ENCODE measurements at places on chromosomes 6 and 20.

DNA sequence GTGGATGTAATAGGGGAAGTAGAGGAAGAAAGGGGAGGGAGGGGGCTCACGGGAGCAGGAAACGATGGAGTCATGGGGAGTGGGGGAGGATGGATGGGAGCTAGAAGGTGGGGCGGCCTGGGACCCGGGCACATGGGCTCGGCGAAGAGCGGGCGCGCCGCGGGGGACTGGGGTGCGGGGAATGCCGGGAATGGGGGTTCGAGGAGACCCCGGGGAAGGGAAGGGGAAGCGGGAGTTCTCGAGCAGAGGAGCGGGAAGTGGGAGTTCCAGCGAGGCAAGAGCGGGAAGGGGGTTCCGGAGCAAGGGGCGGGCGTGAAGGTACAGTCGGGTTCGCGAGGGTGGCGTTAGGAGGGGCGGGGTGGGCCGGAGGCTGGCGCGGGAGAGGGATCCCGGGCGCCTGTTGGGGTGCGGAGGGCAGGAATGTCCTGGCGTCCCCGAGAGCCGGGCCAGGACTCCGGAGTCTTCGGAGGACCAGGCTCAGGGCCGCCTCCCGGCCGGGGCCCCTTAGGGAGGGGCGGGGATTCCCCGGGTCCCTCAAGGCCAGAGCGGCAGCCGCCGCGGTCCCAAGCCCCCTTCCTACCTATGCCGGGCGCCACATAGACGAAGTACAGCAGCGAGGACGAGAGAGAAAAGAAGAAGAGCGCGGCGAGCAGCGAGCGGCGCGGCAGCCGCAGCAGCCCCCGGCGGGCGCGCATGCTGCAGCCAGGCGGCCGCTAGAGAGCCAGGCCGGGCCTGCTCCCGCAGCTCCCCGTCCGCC is 504 bp downstream of the B4GALT5 start:
- peak; percentile 34 for DNase-seq

GRCh38 chr6:5471044-5471443 is 209.7 kb downstream of the FARS2 start:
- DNase-seq: peak; percentile 14

GRCh38 chr6:589090-589489 is 67.8 kb downstream of the HUS1B start:
- no peak for DNase-seq

DNA sequence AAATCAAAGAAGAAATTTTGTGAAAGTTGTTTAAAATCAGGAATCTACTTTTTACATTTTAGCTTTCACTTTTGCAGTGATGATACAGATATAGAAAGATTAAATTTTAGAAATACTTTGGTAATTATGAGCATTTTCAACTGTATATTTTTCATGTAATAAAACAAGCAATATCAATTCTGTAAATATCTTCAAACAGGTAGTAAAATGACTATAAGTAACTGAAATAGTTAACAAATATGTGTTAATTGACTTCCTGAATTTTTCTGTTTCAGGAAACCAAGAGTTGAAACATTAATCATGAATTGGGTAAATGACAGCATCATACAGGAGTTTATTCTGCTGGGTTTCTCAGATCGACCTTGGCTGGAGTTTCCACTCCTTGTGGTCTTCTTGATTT is at the start of gene OR2B6:
Gene OR2B6, plus strand, starts transcription at position 301 of the 400 bp plus-strand sequence. Its CDS starts 0 bp downstream, at position 301.
- no peak for DNase-seq

DNA sequence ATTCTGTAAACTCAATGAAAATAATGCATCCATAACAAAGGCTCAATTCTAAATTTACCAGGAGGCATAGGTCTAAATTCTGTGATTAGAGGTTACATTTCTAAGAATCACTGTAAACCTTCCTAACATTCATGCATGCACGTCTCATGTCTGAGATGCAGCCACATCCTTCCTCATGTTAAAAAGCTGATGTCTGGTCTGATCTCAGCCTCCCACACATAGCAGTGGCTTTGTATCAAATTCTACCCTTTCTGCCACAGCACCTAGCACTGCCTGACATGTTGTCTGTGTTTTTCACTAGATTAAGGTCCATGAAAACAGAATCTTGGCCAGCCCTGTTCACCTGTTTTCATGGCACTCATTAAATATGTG is 171.1 kb downstream of the WDR27 start:
- no peak for DNase-seq

DNA sequence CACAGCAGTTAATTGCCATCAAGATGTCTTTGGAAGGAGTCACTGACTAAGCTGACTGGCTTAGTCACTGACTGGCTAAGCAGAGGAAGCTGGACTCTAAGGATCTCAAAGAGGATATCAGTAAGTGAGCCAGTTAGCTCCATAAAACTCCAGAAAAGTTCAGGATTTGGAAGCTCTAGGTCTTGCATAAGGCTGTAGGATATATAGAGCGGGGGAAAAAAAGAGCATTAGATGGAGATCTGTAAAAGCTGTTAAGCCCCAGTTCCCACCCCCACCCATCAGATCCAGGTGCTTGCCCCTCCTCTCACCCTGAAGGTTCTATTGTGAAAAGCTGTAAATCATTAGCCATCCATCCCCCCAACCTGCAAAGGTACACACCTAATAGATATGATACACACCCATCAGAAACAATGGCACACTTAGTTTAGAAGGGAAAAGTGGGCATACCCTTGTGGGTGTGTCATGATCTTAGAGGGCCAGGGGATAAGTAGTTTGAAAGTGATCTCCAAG is 32.2 kb downstream of the CARMIL1 start:
- DNase-seq: no peak
